ENCODE measurements at places on chromosomes 4 and X.

DNA sequence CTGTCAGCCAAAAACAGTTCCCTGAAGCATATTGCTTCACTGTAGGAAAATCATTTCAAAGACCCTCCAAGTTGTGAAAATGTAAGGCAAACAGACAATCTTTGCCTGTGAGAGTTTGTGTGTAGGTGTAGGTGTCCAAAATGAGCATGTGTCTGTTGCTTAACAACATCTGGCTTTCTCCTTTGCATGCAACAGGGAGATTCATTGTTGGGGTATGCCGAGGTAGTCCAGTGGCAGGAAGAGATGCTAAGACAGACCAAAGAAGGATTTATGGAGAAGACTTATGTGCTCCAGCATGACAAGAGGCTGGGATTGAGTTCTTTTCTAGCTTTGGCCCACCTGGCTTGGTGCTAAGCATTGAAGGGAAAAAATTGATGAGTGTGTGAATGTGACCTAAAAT lies 29.8 kb upstream of the SMAD1 start:
- DNase-seq = no peak

DNA sequence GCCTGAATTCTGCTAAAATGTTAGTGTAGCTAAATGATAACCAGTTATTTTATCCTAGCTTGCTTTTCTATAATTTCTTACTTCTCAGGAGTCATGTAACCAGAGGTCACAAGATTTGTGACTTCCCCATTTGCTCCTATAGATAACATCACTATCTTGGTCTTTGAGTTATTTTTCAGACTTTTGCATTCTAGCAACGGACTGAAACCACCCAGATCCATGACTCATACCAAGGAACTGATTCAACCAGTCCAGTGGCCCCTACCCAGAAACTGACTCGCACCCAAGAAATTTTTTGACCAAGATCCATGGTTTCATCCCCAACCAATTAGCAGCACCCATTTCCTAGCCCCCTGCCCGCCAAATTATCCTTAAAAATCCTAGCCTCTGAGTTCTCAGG lies 50.0 kb downstream of the IQCM start:
- no peak for DNase-seq

DNA sequence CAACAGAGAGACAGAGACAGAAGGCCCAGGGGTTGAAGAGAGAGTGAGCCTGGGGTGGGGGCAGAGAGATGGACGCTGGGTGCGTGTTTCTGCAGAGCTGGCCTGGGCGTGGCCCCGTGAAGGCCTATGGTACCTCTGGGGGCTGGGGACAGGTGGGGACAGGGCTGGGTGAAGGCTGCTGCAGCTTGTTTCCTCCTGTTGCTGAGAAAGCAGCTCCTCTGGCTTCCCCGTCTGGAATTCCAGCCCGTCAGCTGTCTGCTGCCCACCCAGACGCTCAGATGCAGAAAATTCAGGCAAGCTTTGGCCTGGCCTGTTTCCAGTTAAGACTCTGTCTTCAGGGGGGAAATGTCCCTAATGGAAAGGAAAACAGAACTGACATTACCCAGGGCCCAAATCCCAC lies 76.8 kb upstream of the PSAPL1 start:
- DNase-seq = no peak

GRCh38 chrX:125710403-125711062 lies 390.9 kb downstream of the TEX13C start:
- no peak for DNase-seq

DNA sequence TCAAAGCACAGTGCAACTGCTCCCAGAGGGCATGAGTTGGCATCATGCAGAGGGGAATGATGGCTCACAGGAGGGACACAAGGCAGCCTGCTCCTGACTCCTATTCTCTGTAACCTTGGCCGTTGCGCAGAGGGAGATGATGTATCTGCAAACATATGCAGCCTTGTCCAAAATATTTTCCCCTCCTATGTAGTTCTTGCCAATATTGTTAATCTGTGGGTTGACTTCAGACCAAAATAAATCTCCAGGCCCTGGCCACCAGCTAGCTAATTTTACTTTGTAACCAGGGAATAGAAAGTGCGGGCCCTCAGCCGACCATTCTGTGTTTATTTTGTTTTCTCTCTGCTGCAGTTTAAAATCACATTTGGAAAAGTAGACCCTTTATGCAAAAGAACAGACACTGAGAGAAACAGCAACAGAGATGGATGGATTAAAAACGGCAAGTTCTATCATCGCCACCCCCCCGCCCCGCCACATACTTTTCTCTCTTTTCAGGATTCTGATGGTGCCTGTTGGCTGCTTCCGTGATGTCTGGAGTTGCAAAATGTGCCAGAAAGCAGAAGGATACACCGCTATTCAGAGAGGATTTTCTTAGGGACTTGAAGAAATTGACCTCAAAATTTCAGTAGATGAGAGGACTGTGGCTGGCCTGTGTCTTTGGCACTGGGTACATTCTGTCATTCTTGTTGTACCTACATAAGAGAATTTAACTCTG lies 185.3 kb upstream of the BCOR start:
- DNase-seq = peak; percentile 27

DNA sequence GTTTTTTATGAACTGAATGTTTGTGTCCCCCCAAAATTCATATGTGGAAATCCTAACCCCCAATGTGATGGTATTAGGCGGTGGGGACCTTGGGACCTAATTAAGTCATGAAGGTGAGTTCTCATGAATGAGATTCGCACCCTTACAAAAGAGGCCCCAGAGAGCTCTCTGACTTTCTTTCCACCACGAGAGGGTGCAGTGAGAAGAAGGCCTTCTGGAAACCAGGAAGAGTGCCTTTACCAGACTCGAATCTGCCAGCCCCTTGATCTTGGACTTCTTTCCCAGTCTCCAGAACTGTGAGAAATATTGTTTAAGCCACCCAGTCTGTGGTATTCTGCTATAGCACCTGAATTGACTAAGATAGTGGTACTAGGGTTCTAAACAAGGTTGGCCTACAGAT lies 40.8 kb downstream of the STK26 start:
- no peak for DNase-seq
